Peyer's patch (tissue), 4 donors: ENCODE measurements at places on chromosomes 16 and 17. TPM values are rescaled to one million over a fixed set of nuclear protein-coding genes. Genes with fewer than 3 reads are reported as not detected.

DNA sequence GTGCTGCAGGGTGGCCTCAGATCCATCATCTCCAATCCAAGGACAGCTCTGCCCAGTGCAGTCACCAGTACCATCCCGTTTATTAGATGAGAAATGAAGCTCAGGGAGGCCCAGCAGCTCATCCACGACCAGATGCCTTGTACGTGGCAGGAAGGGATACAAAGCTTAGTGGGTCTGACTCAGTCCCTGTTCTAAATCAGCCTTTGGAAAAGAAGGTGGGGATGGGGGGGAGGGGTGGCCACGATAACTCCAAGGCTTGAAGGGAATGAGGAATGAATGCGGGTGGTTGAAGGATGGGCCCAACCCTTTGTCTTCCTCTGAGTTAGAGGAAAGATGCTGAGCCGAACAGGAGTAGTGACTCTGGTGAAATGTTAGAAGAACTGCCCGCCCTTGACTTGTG, 25.8 kb downstream of the LLGL2 start:
- no peaks in the 10 kb centered on the region for H3K4me1 ChIP-seq
- no peaks in the 10 kb centered on the region for H3K27me3 ChIP-seq
- no peak overlapping the region for H3K4me3 ChIP-seq
- H3K36me3 ChIP-seq = no peaks in the 10 kb centered on the region

- no peak overlapping the region for H3K27ac ChIP-seq
- H3K27me3 ChIP-seq = no peaks in the 10 kb centered on the region
- no peaks in the 10 kb centered on the region for H3K36me3 ChIP-seq
- DNase-seq = no peak
- H3K4me3 ChIP-seq = no peak overlapping the region
Observed at GRCh38 chr17:38958756-38959155, 8.4 kb downstream of the FBXO47 start.

- no peaks in the 10 kb centered on the region for H3K4me1 ChIP-seq
- H3K27me3 ChIP-seq = no peaks in the 10 kb centered on the region
- H3K36me3 ChIP-seq = no peaks in the 10 kb centered on the region
- H3K4me3 ChIP-seq = no peak overlapping the region
- DNase-seq = no peak
Observed at GRCh38 chr16:53908731-53909130, 204.8 kb downstream of the FTO start.

The PMFBP1 gene
- total RNA-seq = 1.8 TPM

GRCh38 chr17:75105126-75106080, 4.4 kb upstream of the ARMC7 start:
- DNase-seq = peak; percentile 82
- H3K27me3 ChIP-seq = no peaks in the 10 kb centered on the region
- H3K4me3 ChIP-seq = no peak overlapping the region
- no peaks in the 10 kb centered on the region for H3K36me3 ChIP-seq
- H3K27ac ChIP-seq = no peak overlapping the region

The PIK3R6 gene
- total RNA-seq = 2.9 TPM

DNA sequence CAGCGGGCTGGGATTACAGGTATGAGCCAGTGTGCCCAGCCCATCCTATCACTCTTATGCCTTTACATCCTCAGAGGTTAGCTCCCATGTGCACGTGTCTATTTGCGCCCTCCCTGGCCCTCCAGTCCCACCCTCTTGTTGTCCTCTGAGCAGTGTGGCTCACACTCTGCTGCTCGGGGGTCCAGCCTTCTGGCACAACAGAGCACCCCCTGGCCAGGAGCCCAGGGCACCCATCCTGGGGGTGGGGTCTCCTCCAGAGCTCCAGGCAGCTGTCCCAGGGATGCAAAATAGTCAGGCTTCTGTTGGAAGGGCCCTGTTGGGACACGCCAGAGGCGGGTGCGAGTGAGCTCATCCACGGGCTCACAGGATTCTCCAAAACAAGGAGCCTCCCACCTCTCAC, 11.7 kb upstream of the FAM83G start:
- no peaks in the 10 kb centered on the region for H3K36me3 ChIP-seq
- H3K4me3 ChIP-seq = no peak overlapping the region
- H3K4me1 ChIP-seq = no peaks in the 10 kb centered on the region

DNA sequence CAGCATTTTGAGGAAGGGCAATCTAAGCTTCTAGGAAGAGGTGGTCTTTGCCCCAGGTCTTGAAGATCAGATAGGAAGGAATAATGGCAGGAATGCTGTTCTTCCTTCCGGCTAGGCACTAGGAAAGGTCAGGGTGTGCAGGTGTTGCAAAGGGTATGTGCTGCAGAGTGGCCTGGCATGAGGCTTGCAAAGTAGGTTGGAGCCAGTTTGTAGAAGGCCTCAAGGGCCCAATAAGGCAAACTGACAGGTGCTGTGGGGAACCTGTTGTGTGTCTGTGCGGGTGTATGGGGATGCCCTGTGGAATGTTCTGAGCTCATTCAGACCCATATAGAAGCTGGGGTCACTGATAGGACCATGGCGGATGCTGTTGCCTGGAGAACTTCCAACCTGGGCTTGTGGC, 12.7 kb downstream of the MSI2 start:
- no peaks in the 10 kb centered on the region for H3K27me3 ChIP-seq
- H3K27ac ChIP-seq = no peak overlapping the region
- no peak overlapping the region for H3K4me3 ChIP-seq
- H3K36me3 ChIP-seq = no peaks in the 10 kb centered on the region
- H3K4me1 ChIP-seq = no peaks in the 10 kb centered on the region
- no peak for DNase-seq
